Testis (tissue), 5 donors: ENCODE measurements at places on chromosomes 5 and 9. TPM values are rescaled to one million over a fixed set of nuclear protein-coding genes. Genes with fewer than 3 reads are reported as not detected.
A peak's percentile ranks its signal among the peaks of the same experiment; 100 is the strongest.

- peak; percentile 45 for DNase-seq
Observed at GRCh38 chr9:81690251-81690851, 1.0 kb upstream of the TLE1 start.

IL3 gene
- 0.39 TPM for total RNA-seq

DNA sequence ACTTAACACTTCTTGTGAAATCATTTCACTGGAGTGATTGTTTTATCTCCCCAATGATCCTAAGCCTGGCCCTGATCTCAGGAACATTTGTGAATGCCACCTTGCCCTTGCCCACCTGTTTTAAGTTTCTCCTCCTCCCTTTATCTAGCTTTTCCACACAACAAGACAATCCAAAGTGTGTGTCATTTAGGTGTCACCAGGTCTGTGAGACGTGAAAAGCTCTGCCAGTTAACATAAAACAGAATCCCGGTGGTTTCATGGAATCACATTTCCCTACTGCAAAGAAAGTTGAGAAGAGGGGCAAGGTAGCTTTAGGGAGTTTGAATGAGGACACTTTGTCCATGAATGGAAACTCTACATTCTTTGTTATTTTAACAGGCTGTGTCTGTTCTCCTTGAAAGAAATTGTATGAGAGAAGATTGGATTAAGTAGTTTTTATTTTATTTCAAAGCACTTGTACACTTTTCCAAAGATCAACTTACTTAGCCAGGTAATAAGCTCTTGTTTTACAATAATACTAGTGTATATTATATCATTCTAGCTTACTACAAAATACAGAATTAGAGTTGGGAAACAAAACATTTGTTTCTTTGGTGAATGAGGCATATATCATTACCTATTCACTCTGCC, 239.0 kb downstream of the ISL1 start:
- no peak for DNase-seq

DNA sequence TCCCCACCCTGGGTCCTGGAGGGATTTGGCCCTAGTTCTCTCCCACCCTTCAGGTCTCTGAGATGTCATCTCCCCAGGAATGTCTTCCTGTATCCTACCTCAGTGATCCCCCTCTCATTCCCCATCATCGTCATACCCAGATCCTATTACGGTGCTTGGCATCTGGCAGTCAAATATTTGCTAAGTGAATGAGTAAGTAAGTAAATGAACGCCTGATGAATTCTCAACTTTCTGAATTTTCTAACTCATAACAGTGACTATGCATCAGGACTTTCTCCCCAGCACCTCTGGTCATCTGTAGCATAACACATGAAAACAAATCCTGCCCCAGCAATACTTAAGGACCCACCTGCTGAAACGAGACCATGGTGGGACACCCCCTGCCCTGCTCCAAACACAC, 244.2 kb downstream of the EBF1 start:
- DNase-seq: no peak

PCDHA1 gene
- total RNA-seq: 2.6 TPM

- no peak for DNase-seq
Observed at GRCh38 chr5:83518319-83519061, 46.9 kb downstream of the VCAN start.

DNA sequence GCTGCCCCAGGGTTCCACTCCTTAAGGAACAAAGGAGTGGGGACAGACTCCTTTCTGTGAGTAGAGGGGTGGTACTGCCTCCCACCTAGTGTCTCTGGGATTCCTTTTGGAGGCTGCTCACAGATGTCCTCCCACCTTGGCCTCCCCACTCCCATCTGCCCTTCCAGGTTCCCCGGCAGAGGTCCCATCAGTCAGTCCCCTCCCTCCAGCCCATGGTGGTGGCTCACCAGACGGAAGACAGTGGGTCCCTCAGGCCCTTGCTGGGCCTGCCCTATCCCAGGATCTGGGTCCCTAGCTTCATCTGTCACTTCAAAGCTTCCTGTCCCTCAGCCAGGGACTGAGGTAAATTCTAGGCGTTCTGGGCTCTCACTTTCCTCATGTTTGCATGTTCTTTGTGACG, 35.6 kb upstream of the NEK6 start:
- DNase-seq: no peak

PIP5K1B gene
- total RNA-seq: 53.6 TPM

C5orf52 gene
- total RNA-seq: 62.0 TPM

DNA sequence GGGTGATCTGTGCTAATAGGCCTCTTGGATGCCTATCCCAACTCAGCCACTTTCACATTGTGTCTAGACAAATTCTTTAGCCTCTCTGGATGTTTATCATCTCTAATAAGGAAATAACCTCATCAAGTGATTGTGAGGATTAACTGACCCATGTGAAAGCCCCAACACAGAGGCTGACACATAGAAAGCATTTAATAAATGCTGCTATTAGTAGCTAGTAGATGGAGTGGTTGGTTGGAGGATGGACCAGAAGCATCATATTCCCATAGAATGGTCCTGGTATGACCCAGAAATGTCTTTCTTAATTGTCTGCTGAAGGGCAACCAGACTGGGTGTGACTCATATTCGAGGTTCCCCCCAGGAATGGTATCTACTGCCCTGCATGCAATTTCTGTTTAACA, 124.4 kb downstream of the PIK3R1 start:
- DNase-seq: no peak

GRCh38 chr5:6545036-6545693, 87.7 kb downstream of the NSUN2 start:
- no peak for DNase-seq

DNA sequence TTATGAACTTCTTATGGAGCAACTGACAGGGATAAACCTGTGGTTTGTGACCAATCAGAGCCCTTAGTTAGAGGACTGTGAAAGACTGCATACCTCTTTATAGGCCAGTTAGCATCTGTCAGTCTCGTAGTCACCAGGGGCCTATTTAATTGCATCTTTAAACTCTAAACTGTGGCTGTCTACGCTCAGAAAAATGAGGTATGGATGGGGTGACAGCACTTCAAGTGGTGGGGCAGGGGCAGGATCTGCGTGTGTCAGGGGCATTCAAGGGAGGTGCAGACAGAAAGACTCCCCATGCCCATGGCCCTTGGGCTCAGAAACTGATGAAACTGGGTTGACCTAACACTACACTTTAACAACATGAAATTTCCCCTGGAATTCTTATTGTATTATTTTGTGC, 132.6 kb upstream of the TBCA start:
- DNase-seq: no peak

POLE3 gene
- total RNA-seq: 76.8 TPM

GRCh38 chr5:99955006-99955405, 580.2 kb upstream of the FAM174A start:
- no peak for DNase-seq

GRCh38 chr5:52840277-52841050, 52.7 kb downstream of the ITGA1 start:
- DNase-seq: no peak

DNA sequence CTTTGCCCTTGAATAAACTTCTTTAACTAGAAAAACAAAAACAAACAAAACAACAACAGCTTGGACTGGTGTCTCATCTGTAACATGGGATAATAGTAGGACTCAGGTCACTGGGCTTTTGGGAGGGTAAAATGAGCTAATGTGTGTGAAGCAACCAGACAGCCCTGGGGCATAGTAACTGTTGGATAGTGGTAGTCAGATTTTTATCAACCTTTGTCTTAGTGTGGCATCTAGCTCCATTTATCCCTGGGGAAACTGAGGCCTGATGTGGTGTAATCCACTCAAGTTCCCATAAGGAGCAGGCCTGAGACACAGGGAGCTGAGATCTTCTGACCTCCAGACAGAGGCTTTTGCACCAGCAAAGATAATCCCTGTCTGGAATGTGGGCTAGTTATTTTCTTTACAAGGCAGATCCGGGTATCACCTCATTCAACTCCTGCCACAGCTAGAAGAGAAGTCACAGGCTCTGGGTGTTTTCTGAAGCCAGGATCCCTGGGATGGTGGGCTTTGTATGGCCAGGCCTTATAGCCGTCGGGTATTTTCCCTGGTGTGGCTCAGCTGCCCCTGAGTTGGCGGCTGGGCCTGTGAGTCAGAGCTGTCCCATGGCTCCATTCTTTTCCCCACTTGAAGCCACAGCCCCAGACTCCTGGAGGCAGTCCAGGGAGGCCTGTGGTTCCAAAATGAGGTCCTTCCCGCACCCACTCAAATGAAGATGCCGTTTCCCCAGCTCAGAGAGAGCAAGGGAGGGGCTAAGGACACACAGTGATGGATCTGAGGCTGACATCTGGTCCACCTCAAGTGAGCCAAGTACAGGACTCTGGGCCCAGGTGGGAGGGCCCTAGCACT, 26.1 kb upstream of the CSF1R start:
- peak; percentile 58 for DNase-seq

AGXT2 gene
- not detected for total RNA-seq

DNA sequence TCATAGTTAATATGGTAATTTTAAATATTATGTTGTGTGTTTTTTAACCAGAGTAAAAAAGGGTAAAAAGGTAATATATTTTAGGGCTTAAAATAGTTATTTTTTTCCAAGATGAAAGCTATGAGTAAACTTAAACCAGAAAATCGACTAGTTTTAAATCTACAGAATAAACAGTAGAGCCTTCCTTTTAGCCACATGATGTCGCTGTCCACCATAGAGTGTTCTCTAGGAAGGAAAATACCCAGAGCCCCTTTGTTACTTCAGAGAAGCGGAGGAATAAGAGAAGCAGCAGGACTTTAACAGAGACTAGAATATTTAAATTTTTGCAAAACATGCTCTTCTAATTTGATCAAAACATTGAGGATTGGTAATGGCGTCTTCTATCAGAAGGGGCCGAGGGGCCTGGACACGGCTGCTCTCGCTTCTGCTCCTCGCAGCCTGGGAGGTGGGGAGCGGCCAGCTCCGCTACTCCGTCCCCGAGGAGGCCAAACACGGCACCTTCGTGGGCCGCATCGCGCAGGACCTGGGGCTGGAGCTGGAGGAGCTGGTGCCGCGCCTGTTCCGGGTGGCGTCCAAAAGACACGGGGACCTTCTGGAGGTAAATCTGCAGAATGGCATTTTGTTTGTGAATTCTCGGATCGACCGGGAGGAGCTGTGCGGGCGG, at the start of gene PCDHA2:
Gene PCDHA2 (plus strand): TSS at position 258 of the 664 bp plus-strand sequence.
- DNase-seq: no peak

DNA sequence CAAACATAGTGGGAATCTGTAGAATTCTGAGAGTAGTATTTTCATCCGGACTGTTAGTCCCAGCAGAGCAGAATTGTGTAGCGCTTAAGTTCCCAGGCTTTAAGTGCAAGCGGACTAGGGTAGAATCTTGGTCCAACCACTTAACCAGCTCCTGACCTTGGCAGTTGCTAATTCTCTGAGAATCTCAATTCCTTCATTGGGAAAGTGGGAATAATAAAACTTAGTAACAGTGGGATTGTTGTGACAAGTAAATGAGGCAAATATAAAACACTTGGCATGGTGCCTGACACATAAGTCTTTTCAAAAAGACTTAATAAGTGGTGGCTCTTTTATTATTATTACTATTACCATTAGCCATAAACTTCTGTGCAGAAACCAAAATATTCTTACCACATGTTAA, 8.4 kb upstream of the SLC1A3 start:
- no peak for DNase-seq

DNA sequence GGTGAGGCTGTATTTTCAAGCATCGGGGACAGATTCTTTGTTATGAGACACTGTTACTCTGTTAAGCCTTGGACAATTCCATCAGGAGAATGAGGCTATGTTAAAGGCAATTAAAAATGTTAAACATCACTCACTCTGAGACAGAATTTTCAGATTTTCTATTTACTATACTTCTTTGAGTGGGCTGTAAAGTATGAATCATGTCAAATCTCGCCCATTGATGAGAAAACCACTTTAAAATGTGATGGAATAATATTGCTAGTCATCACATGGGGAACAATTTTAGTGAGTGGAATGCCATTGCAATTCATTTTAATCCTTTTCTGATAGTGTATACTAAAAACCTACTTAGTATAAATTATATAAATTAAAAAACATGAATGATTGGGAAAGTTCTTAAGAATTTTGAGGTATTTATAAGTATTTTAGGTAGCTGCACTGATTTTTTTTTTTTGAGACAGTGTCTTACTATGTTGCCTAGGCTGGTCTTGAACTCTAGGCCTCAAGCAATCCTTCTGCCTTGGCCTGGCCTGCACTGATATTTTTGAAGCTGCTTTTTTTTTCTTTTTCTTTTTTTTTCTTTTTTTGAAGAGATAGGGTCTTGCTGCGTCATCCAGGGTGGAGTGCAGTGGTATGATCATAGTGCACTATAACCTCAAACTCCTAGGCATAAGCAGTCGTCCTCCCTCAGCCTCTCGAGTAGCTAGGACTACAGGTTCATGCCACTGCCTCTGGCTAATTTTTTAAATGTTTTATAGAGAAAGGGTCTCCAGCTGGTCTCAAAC, 73.2 kb downstream of the KIAA1958 start:
- no peak for DNase-seq

GRCh38 chr5:142296914-142297417, 27.9 kb downstream of the SPRY4 start:
- DNase-seq: no peak

MZB1 gene
- total RNA-seq: 0.31 TPM

- DNase-seq: peak; percentile 25
Observed at GRCh38 chr5:142110046-142110531, 1.5 kb downstream of the NDFIP1 start.

SHC3 gene
- total RNA-seq: 0.37 TPM

LCN2 gene
- total RNA-seq: not detected

GRCh38 chr5:73131711-73132425, 11.5 kb downstream of the TMEM171 start:
- no peak for DNase-seq

GRCh38 chr9:98150721-98151120, 31.7 kb upstream of the TRIM14 start:
- DNase-seq: no peak

GRCh38 chr9:135711391-135711790, 9.4 kb downstream of the KCNT1 start:
- no peak for DNase-seq

DNA sequence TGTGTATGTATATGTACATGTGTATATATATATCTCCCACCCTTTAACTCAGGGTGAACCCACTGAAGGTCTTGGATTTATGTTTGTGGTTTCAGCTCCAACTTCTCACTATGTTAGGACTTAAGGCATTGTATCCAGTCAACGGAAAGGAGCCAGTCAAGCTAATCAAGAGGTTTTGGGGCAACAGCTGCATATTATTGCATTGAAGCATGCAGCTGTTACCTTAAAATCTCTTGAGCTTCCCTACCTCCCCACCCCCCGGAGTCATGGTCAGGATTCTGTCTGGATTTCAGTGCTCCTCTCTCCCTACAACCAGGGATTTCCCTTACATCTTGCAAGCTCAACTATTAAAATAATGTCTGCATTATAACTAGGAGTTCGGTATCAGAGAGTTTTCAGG, 399.5 kb downstream of the SPOCK1 start:
- no peak for DNase-seq

DNA sequence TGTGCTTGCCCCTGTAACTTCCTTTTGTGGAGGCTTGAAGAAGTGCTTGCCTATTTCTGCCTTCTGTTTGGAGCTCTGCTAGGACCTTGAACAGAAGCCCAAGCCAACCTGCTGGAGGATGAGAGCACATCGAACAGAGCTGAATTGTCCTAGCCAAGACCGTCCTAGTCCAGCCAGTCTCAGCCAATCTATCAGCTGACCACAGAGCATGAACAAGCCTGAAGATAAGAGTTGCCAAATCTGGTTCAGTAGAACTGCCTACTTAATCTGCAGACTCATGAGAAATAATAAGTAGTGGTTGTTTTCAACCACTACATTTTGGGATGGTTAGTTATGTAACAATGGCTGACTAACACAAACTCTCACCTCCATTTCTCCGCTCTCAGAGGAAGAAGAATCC, 4.4 kb upstream of the SNX2 start:
- peak; percentile 30 for DNase-seq
